Stimulated activated CD8-positive, alpha-beta memory T cell treated with anti-CD3 and anti-CD28 coated beads, Interleukin-7, amount 100 ng/mL, for 1 hour (primary cell): ENCODE measurements at places on chromosomes 3 and 15.

DNA sequence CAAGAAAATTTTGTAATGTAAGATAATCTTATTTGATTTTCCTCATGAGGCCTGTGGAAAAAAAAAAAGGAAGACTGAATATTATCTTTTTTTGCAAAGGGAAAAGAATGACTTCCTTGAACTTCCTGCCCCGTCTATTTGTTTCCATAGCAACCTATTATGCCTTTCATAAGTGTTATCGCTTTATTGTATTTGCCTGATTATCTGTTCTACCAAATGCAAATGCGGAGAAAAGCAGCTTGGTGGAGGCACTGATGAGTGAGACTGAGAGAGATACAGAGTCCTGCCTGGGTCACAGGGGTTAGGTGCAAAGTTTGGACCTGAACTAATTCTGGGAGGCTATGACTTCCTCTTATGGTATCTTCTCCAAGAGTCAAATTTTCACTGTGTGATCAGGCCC is 334.0 kb upstream of the KCNMB2 start:
- no peak for DNase-seq

GRCh38 chr3:51703068-51703760 is 3.7 kb upstream of the GRM2 start:
- DNase-seq = no peak

- no peak for DNase-seq
Measured at GRCh38 chr3:119300991-119301391, 6.8 kb downstream of the ARHGAP31 start.

GRCh38 chr3:127722091-127722784 is 49.5 kb downstream of the ABTB1 start:
- no peak for DNase-seq

- no peak for DNase-seq
Measured at GRCh38 chr3:30107531-30107930, 498.9 kb upstream of the TGFBR2 start.

DNA sequence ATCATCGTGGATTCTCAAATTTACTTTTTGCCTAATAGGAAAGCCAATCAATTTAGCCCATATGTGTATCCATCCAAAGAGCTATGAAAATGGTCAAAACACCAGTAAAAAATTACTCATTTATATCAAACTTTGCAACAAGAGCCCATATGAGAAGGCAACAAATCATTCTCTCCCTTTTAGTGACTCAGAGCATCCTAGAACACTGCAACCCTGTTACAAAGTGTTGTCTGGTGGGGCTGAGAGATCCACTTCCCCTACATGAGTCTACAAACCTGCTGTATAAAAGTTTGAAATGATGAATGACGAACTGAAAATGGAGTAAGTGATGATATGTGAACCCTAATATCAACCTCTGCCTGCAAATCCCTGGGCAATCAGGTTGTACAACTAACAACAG is 23.3 kb downstream of the PDZRN3 start:
- no peak for DNase-seq

GRCh38 chr15:39413558-39413957 is 167.3 kb upstream of the THBS1 start:
- no peak for DNase-seq

DNA sequence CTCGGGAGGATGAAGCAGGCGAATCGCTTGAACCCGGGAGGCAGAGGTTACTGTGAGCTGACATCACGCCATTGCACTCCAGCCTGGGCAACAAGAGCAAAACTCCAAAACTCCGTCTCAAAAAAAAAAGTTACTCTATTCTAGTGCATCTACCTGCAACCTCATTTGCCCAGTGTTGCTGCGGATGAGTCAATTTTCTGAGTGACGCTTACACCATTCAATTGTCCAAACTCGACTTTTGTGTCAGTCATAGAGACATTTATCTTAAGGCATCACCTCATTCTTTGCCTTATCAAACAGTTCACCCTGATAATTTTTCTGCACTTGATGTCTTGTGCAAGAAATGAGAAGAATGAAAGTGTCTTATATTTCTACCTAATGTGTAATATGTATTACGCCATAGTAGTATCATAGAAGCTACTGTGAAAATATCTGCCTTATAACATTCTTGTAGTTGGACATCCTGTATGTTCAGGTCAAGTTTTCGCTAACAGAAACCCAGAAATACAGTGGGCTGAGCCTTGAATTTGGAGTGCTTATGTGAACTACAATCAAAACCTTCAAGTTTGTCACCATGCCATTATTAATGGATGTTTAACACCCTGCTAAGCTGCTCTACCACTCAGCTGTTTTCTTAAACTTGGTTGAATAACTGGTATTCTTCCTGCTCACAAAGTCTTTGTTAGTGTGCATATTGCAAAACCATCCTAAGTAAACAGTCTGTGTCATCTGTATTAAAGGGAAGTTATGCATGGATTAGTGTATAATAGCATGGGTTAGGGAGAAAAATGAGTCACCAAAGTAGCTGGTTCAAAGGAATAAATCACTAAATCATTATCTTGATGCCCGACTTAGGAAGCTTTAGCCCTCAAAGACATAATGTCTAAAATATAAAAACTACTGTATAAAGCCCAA is 531.0 kb upstream of the NR2F2 start:
- no peak for DNase-seq

- DNase-seq = no peak
Measured at GRCh38 chr15:72796515-72797337, 13.2 kb upstream of the ADPGK start.

DNA sequence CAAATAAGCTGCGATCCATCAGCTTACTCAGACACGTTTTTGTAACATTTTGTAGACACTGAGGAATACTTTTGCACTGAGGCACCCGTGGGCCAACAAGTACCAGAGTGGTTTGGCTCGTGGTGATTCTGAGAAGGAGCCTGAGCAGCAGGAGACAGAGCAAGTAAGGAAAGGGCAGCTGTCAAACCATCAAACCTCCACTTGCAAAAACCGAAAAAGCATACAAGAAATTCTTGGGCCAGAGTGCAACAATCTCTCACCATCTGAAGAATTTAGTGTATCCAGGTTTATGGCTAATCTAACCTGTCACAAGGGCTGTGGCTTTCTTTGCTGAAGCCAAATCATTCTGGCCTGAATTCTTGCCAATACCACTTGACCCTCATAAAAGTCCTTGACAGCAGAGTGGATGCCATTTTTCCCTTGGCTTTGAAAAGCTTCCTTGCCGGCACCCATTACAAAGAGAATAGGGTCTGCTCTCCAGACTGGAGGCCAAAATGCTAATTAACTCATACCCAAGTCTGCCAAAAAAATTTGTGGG is 56.7 kb downstream of the MYO1E start:
- no peak for DNase-seq

DNA sequence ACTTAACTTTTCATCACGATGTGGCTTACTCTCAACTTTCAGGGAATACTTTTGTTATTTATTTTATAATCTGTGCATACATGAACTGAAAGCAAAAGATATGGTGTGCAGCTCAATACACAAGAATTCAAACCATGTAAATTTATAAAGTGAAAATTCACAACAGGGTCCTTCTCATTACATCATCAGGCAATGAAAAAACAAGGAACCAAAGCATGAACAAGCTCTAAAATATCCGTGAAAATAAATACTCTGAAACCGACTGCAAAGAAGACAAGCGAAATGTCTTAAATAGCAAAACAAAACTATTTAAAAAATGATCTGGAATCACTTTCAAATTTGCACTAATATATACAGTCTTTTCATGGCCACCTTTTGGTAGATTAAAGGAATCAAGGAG is 28.9 kb downstream of the GNB5 start:
- DNase-seq = no peak

DNA sequence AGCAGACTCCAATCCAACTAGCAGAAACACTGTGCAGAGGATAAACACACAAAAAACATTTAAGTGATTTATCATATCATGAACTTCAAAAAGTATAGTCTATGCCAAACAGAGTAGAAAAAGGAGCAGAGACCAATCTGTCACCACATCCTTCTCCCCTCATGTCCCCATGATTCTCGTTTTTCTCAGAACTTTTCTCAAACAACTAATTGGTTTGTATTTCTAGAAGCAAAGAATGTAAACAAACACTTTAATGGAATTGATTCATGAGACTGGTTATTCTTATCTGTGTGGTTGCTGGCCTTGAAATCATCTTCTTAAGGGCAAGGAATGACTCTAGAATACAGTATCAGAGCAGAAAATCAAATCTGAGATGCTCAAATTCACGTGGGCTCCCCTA is 294.2 kb upstream of the THBS1 start:
- no peak for DNase-seq

GRCh38 chr3:5616873-5617272 is 429.4 kb downstream of the EDEM1 start:
- DNase-seq = no peak

GRCh38 chr3:171345107-171345843 is 114.9 kb downstream of the TNIK start:
- DNase-seq = no peak

- DNase-seq = no peak
Measured at GRCh38 chr15:72116731-72117485, 1.0 kb downstream of the MYO9A start.

GRCh38 chr15:33639456-33639855 is 328.7 kb downstream of the RYR3 start:
- DNase-seq = no peak

DNA sequence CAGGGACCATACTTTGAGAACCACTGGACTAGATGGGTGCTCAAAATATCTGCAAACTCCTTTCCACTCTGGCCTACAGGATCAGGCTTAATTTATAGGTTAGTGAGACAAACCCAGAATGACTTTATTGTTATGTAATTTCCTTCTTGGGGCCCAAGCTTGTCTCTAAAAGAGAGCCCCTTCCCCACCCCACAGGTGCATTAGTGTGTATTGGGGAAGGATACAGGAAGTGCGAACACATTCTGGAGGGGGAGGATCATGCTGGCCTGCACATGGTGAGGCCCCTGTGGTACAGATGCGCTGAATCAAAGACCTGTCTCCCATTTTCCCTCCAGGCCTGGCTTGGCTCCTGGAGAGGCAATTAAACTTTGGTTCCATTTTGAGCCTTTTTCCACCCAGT is 273.0 kb upstream of the LRTM1 start:
- DNase-seq = no peak

GRCh38 chr3:188712248-188712924 is 459.4 kb upstream of the TPRG1 start:
- no peak for DNase-seq

DNA sequence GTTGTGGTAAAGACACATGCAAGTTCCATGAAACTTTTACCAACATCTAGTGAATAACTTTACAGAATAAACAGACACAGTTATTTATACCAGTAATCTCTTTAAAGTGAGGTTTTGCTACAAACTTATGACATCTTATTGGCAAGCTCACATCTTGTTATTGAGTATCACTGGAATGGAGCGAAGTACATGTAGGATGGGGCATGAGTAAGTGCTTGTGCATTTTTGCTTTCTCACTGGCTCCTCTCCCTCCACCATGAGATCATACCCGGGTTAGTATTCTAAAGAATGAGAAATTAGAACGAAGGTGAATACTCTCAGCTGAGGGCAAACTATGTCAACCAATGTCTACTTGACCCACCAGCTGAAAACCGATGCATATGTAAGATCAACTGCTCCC is 193.3 kb upstream of the ZNF717 start:
- no peak for DNase-seq

GRCh38 chr15:68152342-68152741 is 52.8 kb downstream of the CALML4 start:
- no peak for DNase-seq

GRCh38 chr3:50673931-50674330 is 796 bp upstream of the DOCK3 start:
- no peak for DNase-seq

GRCh38 chr15:63600001-63600615 is 2.9 kb downstream of the FBXL22 start:
- no peak for DNase-seq

DNA sequence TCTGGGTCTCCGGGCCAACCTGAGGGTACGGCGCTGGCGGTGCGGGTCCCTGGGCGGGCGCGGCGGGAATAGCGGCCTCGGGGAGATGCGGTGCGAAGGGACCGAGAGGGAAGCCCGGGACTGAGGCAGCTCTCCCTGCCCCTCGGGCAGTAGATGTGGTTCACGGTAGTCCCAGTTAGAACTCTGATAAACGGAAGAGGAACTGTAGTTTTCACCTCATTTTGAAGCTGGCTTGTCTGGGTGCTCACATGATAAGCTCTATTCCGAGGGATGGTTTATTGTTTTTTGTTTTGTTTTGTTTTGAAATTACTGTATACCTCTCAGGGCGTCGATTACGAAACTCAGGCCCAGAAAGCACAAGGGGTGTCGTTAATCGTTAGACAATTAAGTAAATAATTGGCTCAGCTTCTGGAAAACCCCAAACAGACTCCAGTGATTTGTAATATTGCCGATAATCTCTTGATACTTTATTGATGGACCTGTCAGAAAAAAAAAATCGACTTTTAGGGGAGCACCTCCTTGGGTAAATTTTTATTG is 413 bp downstream of the NUSAP1 start:
- no peak for DNase-seq

DNA sequence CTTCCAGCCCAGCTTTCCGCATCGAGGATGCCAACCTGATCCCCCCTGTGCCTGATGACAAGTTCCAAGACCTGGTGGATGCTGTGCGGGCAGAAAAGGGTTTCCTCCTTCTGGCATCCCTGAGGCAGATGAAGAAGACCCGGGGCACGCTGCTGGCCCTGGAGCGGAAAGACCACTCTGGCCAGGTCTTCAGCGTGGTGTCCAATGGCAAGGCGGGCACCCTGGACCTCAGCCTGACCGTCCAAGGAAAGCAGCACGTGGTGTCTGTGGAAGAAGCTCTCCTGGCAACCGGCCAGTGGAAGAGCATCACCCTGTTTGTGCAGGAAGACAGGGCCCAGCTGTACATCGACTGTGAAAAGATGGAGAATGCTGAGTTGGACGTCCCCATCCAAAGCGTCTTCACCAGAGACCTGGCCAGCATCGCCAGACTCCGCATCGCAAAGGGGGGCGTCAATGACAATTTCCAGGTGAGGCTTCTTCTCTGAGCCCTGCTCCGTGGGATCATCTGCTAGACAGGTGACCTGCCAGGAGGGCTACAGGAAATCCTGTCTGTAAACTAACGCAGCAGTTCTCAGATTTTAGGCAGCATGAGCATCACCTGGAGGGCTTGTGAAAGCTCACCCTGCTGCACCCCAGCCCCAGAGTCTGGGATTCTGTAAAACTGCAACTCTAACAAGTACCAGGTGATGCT is 1.6 kb downstream of the THBS1 start:
- DNase-seq = no peak

- no peak for DNase-seq
Measured at GRCh38 chr3:58697561-58697960, 31.0 kb upstream of the FAM3D start.

- DNase-seq = no peak
Measured at GRCh38 chr3:1532935-1533606, 440.2 kb downstream of the CNTN6 start.

- no peak for DNase-seq
Measured at GRCh38 chr3:140097874-140098635, 163.1 kb downstream of the CLSTN2 start.

DNA sequence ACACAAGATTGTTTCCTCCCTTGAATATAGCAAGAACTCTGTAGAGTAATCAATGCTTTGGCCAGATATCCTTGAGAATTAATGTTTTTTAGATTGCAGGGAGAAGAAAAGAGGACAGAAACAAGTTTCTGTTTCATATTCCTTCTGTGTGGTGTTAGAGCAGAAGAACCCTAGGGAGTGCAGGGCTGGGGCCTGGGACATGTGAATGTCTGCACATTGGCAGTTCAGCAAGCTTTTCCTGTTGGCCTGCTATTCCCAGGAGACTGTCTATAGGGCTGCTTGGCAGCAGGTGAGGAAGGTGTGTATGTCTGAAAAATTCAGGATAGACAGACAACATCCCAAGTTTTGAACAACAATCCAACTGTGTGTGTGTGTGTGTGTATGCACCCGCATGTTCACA is 13.6 kb upstream of the CNBP start:
- DNase-seq = no peak

GRCh38 chr3:43155464-43156121 is 49.7 kb upstream of the POMGNT2 start:
- no peak for DNase-seq
